Glutamatergic neuron (in vitro differentiated cells): ENCODE measurements at places on chromosomes 2 and 18. TPM values are rescaled to one million over a fixed set of nuclear protein-coding genes. Genes with fewer than 3 reads are reported as not detected.

MYO7B gene
- 0.29 TPM for total RNA-seq

- DNase-seq: no peak
Measured at GRCh38 chr2:67137699-67138098, 259.4 kb upstream of the ETAA1 start.

- DNase-seq: no peak
Measured at GRCh38 chr18:46247942-46248341, 143.8 kb downstream of the HAUS1 start.

GRCh38 chr2:149330127-149331022 lies at the start of gene LYPD6:
Gene LYPD6 (plus strand): TSS chr2:149330587. CDS start chr2:149437709, 107,122 bp downstream.
- DNase-seq: peak; percentile 74
